Kidney epithelial cell (primary cell): ENCODE measurements at places on chromosomes 7 and 10.

DNA sequence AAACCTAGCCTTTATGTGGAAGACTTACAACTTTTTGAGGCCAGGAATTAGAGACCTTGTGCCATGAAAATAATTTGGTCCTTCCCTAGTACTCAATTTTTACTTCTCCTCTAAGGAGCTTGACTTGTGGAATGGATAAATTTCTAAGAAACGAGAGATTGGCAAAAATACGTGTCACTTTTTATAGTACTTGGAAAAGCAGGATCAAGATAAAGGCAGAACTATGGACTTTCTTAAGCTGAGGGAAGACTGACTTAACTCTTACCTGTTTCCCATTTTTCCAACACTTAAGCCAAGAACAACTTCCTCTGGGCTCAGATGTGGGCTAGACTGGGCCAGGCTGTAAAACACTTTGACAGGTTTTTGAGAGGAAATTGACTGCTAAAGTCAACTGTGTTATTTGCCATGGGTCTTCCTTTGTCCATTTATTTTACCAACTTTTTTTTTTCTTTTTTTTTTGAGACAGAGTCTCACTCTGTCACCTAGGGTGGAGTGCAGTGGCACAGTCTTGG is 2.0 kb upstream of the WBP1L start:
- DNase-seq: no peak

GRCh38 chr10:35835545-35835944 is 193.4 kb upstream of the FZD8 start:
- DNase-seq: no peak

- DNase-seq: no peak
Observed at GRCh38 chr7:83161186-83161585, 1.5 kb downstream of the PCLO start.

DNA sequence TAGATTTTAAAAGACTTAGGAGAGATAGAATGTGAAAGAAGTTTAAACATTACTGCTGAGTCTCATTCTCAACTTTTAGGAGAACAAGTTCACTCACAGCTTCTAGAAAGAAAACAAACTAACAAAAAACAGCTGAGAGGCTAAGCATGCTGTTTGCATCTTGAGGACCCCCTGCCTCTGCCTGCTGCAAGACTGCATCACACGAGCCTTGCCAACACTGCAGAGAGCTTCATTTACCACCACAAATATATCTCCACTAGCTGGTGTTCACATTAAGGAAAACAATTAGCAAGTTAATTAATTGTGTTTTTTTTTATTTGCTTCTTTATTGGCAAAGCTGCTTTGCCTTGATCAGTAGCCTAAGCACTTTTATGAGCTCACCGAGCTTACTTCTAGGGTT is 336.6 kb upstream of the KIAA1217 start:
- DNase-seq: no peak
